ENCODE measurements at places on chromosomes 4 and X.

- H3K27ac ChIP-seq: no peak overlapping the region
- DNase-seq: no peak
- H3K4me1 ChIP-seq: no peaks in the 10 kb centered on the region
Observed at GRCh38 chr4:108544481-108544880, 75.9 kb upstream of the RPL34 start.

GRCh38 chr4:89379511-89380044, 72.0 kb upstream of the GPRIN3 start:
- no peak for DNase-seq
- no peaks in the 10 kb centered on the region for H3K27me3 ChIP-seq
- no peak overlapping the region for H3K4me3 ChIP-seq

GRCh38 chrX:103927030-103927429, 35.4 kb upstream of the TMSB15B start:
- no peaks in the 10 kb centered on the region for H3K27me3 ChIP-seq
- no peak for DNase-seq
- H3K4me3 ChIP-seq: no peak overlapping the region
- no peak overlapping the region for H3K27ac ChIP-seq
- H3K4me1 ChIP-seq: no peaks in the 10 kb centered on the region

GRCh38 chr4:147207911-147208310, 262.2 kb upstream of the TTC29 start:
- H3K4me1 ChIP-seq: no peaks in the 10 kb centered on the region
- H3K4me3 ChIP-seq: no peak overlapping the region
- DNase-seq: no peak
- no peak overlapping the region for H3K27ac ChIP-seq

DNA sequence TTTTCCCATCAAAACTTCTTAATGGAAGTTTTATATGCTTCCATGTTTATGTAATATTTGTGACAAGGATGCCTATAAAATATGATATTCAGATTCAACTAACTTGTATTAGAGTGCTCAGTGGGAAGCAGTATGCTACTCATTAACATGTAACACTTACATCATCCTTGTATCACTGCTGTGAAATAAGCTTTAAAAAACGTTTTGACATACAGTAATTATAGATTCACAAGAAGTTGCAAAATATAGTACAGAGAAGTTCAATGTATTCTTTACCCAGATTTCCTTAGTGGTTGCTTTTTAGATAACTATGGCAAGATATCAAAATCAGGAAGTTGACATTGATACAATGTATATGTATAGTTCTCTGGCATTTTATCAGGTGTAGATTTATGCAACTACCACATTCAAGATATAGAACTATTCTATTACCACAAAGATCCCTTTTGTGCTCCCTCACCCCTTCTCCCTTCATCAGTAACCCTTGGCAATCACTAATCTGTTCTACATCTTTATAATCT, 56.3 kb downstream of the DTHD1 start:
- no peaks in the 10 kb centered on the region for H3K4me1 ChIP-seq
- no peaks in the 10 kb centered on the region for H3K27me3 ChIP-seq
- no peak overlapping the region for H3K27ac ChIP-seq
- no peak overlapping the region for H3K4me3 ChIP-seq

DNA sequence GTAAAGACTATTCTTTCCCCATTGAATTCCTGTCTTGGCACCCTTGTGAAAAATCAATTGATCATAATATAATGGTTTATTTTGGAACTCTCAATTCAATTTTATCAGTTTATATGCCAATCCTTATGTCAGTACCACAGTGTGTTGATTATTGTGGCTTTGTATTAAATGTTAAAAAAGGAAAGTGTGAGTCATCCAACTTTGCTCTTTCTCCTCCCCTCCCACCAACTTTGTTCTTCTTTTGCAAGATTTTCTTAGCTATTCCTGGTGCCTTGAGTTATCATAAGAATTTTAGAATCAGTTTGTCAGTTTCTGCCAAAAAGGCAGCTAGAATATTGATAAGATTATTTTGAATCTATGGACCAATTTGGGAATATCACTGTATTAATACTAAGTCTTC, 11.2 kb upstream of the RNF175 start:
- no peaks in the 10 kb centered on the region for H3K36me3 ChIP-seq
- H3K27me3 ChIP-seq: no peaks in the 10 kb centered on the region
- DNase-seq: no peak
- no peak overlapping the region for H3K27ac ChIP-seq
- H3K4me3 ChIP-seq: no peak overlapping the region
- no peaks in the 10 kb centered on the region for H3K4me1 ChIP-seq
